Activated T-helper 2 cell treated with anti-CD3 and anti-CD28 coated beads, Interferon-gamma antibody, Interleukin-2, Interleukin-4, amounts not matched to agents 10 μg/mL and 5 μg/mL and 100 μg/mL, durations not matched to agents 14 hours and 24 hours and 36 hours (primary cell): ENCODE measurements at places on chromosomes 5 and 9. TPM values are rescaled to one million over a fixed set of nuclear protein-coding genes. Genes with fewer than 3 reads are reported as not detected.

DNA sequence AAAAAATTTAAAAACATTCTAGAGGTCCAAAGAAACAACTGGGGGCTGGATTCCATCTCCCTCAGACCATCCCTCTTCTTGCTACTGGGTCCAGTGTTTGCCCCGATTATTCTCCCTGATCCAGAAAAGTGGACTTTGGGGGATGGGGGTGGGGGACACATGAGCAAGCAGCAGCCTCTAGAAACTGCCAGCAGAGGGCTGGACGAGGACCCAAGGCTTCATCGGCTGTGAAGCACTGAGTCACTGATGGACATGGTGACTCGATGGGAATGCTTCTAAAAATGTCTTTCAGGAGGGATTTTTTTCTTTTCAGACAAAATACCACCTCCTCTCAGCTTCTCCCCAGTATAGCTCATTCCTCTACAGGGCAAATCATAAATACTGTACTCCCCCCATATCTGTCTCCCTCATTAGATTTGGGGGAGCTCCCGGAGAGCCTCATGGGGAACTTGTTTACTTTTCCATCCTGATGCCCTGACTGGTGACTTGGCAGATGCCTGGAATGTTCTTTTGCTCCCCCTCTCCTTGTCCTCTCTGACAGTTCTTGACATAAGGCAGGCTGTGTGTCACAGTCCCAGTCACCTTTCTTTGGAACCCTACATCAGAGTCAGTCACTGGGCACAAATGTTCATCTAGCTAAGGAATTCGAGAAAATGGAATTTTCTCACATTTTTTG, 67.2 kb upstream of the STC2 start:
- no peaks in the 10 kb centered on the region for H3K4me1 ChIP-seq
- DNase-seq, result no peak
- H3K36me3 ChIP-seq, result no peaks in the 10 kb centered on the region

DNA sequence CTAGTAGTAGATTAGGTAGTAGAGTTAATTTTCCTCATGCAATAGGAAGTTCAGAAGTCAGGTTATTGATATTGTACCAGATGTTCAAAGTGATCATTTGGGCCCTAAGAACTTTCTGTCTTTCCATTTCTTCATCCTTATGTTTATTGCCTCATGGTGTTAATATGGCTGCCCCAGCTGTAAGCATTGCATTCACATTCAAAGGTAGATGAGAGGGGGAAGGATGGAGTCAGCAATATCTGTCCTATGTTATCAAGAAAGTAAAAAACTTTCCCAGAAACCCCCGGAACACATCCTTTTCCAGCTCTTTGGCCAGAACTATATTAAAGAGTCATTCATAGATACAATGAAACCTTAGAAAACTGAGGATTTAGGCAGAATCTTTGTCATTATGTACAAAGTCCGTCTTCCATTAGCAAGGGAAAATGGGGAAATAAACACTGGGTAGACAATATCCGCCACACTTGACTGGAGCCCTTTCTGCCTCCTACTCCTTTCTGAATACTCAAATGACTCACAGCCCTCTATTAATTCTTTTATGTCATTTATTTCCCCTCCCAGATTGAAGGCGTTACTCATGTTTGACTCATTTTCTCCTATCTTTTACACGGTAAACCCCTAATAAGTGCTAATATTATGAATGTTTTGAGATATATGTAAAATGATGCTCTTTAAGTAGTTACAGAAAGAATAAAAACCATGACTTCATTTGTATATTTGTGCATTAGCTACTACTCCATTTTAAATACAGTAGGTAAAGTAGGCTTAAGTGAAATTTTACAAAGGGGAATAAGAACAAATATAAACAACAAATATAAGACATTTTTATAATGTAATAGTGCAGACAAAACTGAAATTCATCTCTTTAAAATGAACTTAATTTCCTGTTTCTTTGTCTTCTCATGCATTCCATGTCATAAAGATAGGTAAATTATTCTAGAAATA, 127.6 kb downstream of the SLF1 start:
- H3K27me3 ChIP-seq, result peaks cover 5% of the 10 kb centered on the region
- H3K27ac ChIP-seq, result no peak overlapping the region
- DNase-seq, result no peak
- H3K4me3 ChIP-seq, result no peak overlapping the region

- H3K27ac ChIP-seq, result no peak overlapping the region
- peak overlapping the region; percentile 77 for H3K4me3 ChIP-seq
Observed at GRCh38 chr9:130172858-130173665, 858 bp downstream of the NCS1 start.

FCN2 gene
- not detected in 2 replicates for total RNA-seq

RNF208 gene
- 9.5 and 10.1 TPM in 2 replicates for total RNA-seq

EPB41L4B gene
- 1.5 and 1.6 TPM in 2 replicates for total RNA-seq

- no peak overlapping the region for H3K27ac ChIP-seq
- peaks cover 68% of the 10 kb centered on the region for H3K27me3 ChIP-seq
- no peaks in the 10 kb centered on the region for H3K36me3 ChIP-seq
- peaks cover 2% of the 10 kb centered on the region for H3K4me1 ChIP-seq
- no peak overlapping the region for H3K4me3 ChIP-seq
Observed at GRCh38 chr5:159448841-159449407, 118.6 kb upstream of the IL12B start.

SLU7 gene
- total RNA-seq, result 41.3 and 44.3 TPM in 2 replicates

GRCh38 chr5:85069659-85070640, 685.3 kb upstream of the EDIL3 start:
- H3K4me3 ChIP-seq, result no peak overlapping the region
- no peaks in the 10 kb centered on the region for H3K4me1 ChIP-seq
- H3K36me3 ChIP-seq, result no peaks in the 10 kb centered on the region
- no peak overlapping the region for H3K27ac ChIP-seq
- no peaks in the 10 kb centered on the region for H3K27me3 ChIP-seq

- H3K36me3 ChIP-seq, result peaks cover 3% of the 10 kb centered on the region
- H3K4me3 ChIP-seq, result no peak overlapping the region
Observed at GRCh38 chr9:87605676-87606075, 108.0 kb downstream of the DAPK1 start.

DNA sequence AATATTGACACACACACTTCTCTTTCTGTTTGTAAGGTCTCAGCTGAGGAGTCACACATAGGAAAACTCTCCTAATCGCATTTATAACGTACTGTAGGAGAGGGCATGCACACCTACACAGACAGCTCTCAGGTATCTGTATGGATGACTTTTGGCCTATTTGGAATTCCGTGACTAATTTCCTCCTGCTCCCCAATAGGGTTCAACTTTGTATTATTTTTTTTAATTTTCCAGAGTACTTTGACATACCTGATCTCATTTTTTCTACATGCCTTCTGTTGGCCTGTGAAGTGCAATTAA, 195.9 kb downstream of the ARHGAP26 start:
- no peaks in the 10 kb centered on the region for H3K27me3 ChIP-seq
- no peak overlapping the region for H3K27ac ChIP-seq
- H3K4me1 ChIP-seq, result peaks cover 23% of the 10 kb centered on the region
- H3K36me3 ChIP-seq, result peaks cover 6% of the 10 kb centered on the region
- no peak for DNase-seq

DNA sequence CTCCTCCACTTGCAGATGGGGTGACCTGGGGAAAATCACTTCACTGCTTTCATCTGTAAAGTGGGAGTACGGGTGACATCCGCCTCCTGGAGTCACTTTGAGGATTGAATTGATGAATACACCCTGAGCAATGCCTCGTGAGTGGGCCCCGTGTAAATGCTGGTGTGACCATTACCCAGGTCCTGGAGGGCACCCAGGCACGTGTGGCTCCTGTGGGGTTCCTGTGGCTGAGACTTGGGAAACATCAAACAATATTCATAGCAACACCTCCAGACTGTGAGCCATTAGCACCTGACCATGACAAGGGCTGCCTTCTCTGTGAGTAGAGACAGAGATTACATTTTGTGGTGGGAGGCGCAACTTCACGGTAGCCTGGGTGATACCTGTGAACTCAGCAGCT, 11.4 kb downstream of the MRPL36 start:
- H3K27me3 ChIP-seq, result peaks cover 3% of the 10 kb centered on the region
- H3K36me3 ChIP-seq, result peaks cover 7% of the 10 kb centered on the region

- no peak overlapping the region for H3K4me3 ChIP-seq
- peaks cover 25% of the 10 kb centered on the region for H3K27me3 ChIP-seq
- no peak overlapping the region for H3K27ac ChIP-seq
- H3K4me1 ChIP-seq, result peaks cover 3% of the 10 kb centered on the region
- no peaks in the 10 kb centered on the region for H3K36me3 ChIP-seq
- DNase-seq, result no peak
Observed at GRCh38 chr9:123630233-123630632, 274.2 kb downstream of the CRB2 start.

DNA sequence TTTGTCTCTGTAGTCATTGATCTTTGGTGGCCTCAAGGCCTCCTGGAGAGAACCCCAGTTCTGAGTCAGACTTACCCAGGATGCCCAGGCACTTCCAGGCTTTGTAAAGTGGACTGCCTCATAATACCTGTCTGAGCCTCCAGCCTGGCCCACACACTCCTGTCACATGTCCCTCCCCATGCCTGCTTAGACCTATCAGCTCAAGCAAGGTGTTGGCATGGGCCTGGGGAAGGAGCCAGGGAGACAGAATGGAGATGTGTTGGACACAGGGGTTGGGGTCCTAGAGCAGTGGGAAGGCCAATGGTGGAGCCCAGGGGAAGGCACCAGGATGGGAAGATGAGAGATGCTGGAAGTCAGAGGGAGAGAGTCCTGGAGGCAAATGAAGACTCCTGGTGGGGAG, 136.2 kb downstream of the CFAP90 start:
- H3K27ac ChIP-seq, result no peak overlapping the region
- no peaks in the 10 kb centered on the region for H3K27me3 ChIP-seq
- DNase-seq, result no peak
- H3K36me3 ChIP-seq, result no peaks in the 10 kb centered on the region
- no peaks in the 10 kb centered on the region for H3K4me1 ChIP-seq
- H3K4me3 ChIP-seq, result no peak overlapping the region

DNA sequence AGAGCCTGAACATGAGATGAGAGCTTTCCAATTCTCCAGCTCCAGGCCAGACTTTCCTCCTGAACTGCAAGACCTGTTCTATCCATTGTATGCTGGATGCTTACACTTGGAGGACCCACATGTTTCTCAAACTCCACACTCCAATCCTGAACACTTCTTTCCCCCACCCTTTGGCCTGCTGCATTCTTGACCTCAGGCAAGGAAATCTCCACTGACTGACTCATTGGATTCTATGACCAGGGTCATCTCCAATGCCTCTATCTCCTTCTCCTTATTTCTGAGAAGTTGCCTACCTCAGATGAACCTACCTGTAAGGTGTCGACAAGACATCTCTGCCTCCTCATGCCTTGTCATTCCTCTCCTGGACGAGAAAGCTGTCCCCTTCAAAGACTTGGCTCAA, 153.6 kb downstream of the CRB2 start:
- H3K27ac ChIP-seq, result no peak overlapping the region
- DNase-seq, result no peak
- no peaks in the 10 kb centered on the region for H3K36me3 ChIP-seq
- peaks cover 2% of the 10 kb centered on the region for H3K27me3 ChIP-seq

GRCh38 chr5:35209862-35210261, 20.4 kb downstream of the PRLR start:
- no peak overlapping the region for H3K27ac ChIP-seq
- no peaks in the 10 kb centered on the region for H3K36me3 ChIP-seq
- no peak overlapping the region for H3K4me3 ChIP-seq
- no peak for DNase-seq
- H3K27me3 ChIP-seq, result peaks cover 11% of the 10 kb centered on the region
- no peaks in the 10 kb centered on the region for H3K4me1 ChIP-seq

DNA sequence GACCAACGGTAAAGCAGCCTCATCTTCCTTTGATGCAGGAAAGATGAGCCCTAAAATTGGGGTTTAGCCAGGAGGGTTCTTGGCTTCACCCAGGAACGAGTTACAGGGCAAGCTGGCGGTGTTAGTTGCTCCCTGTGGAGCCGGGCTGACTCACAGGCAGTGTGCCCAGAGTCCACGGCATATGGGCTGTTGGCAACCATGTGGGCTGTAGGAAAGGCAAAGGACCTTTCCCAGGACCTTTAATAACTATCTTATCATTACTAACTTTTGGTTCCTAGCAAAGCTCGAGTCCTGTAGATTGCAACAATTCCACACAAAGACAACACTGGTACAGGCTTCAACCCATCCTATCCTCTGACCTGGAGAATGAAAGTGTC, 29.8 kb upstream of the CLPTM1L start:
- H3K4me3 ChIP-seq, result no peak overlapping the region
- DNase-seq, result no peak

GRCh38 chr5:175696139-175696854, 38.4 kb downstream of the HRH2 start:
- H3K36me3 ChIP-seq, result peaks cover 50% of the 10 kb centered on the region
- peak; percentile 70 for DNase-seq
- H3K4me1 ChIP-seq, result peaks cover 29% of the 10 kb centered on the region
- H3K4me3 ChIP-seq, result peak overlapping the region; percentile 13

- H3K4me3 ChIP-seq, result no peak overlapping the region
- no peaks in the 10 kb centered on the region for H3K36me3 ChIP-seq
Observed at GRCh38 chr5:179298181-179298993, 46.9 kb downstream of the ADAMTS2 start.

NMUR2 gene
- total RNA-seq, result not detected in 2 replicates

SPAAR gene
- not detected in 2 replicates for total RNA-seq

GABRP gene
- not detected in 2 replicates for total RNA-seq

FOXD4L6 gene
- total RNA-seq, result 0.18 TPM in 1 of 2 replicates, not detected in the other

GRCh38 chr5:175555168-175555785, 76.9 kb downstream of the SFXN1 start:
- H3K27me3 ChIP-seq, result peaks cover 12% of the 10 kb centered on the region
- H3K4me3 ChIP-seq, result no peak overlapping the region
- H3K36me3 ChIP-seq, result no peaks in the 10 kb centered on the region
- H3K4me1 ChIP-seq, result peaks cover 9% of the 10 kb centered on the region
- DNase-seq, result no peak
- no peak overlapping the region for H3K27ac ChIP-seq

DNA sequence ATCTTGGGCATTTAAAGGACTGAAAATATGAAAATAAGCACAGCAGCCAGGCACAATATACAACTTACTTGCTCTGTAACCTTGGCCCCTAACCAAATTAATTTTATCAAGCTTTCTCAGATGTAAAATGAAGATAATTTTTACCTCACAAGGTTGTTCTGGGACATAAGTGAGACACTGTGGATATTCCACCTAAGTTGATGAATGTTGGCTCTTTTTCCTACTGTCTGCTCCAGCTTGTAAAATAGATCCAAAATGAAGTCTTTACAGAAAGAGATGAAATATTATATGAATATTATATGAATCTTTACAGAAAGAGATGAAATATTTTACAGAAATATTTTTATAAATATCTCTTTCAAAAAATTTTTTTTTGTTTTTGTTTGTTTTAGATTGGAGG, 270.1 kb downstream of the DNAH5 start:
- DNase-seq, result no peak
- no peaks in the 10 kb centered on the region for H3K27me3 ChIP-seq
- no peak overlapping the region for H3K4me3 ChIP-seq
- no peaks in the 10 kb centered on the region for H3K4me1 ChIP-seq
- H3K27ac ChIP-seq, result no peak overlapping the region
- no peaks in the 10 kb centered on the region for H3K36me3 ChIP-seq

OMD gene
- total RNA-seq, result not detected in 2 replicates

PCDHA2 gene
- not detected in 2 replicates for total RNA-seq

GPRIN1 gene
- 3.0 and 3.6 TPM in 2 replicates for total RNA-seq

- H3K27me3 ChIP-seq, result peaks cover 1% of the 10 kb centered on the region
- no peak overlapping the region for H3K4me3 ChIP-seq
- no peak overlapping the region for H3K27ac ChIP-seq
- no peaks in the 10 kb centered on the region for H3K36me3 ChIP-seq
Observed at GRCh38 chr5:95235439-95235982, 49.4 kb downstream of the MCTP1 start.

SPINK4 gene
- not detected in 2 replicates for total RNA-seq

PHF24 gene
- total RNA-seq, result 0.11 TPM in 1 of 2 replicates, not detected in the other
